EH (cell line): ENCODE measurements at places on chromosomes 6 and 20.

GRCh38 chr6:170090561-170090960 lies 200.3 kb downstream of the DLL1 start:
- no peak for DNase-seq

GRCh38 chr6:70282919-70283461 lies 19.9 kb downstream of the COL9A1 start:
- DNase-seq = no peak

GRCh38 chr20:3661814-3662665 lies 1.2 kb downstream of the GFRA4 start:
- no peak for DNase-seq

DNA sequence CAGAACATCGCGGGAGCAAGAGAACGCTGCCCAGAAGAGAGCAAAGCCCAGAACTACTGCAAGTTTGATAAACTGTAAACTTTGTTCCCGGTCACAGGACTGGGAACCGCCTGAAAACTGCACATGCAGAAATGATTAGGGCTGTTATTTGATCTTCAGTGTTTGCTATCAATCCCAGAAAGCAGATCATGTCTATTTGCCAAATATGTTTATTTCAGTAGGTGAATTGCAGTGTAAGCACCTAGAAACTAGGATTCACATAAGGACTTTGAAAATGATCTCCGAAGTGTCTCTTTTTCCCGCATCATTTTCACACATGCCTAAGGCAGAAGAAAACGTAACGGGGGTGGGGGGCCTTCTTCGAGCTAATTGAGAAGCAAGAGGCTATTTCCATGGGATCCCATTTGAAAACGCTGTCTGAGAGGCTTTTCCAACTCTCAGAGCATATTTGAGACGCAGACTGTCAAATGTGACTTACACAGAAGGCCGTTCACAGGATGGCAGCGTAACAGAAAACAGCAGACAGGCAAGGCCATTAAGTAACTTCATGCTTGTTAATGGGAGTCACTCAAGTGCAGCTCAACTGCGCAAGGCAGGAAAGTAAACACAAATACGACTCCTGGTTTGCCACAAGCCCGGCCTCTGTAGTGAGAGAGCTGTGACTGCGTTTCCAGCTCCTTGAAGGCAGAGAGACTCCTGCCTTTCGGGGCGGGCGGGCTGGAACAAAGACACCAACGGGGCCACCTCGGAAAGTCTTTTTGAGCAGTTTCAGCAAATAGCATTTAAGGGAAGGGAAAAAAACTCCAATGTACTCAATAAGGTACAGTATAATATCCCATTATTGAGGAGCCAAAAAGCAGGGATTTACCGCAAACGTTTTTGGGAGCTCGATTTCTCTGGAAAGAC lies 144.7 kb upstream of the ZNF217 start:
- peak; percentile 97 for DNase-seq

DNA sequence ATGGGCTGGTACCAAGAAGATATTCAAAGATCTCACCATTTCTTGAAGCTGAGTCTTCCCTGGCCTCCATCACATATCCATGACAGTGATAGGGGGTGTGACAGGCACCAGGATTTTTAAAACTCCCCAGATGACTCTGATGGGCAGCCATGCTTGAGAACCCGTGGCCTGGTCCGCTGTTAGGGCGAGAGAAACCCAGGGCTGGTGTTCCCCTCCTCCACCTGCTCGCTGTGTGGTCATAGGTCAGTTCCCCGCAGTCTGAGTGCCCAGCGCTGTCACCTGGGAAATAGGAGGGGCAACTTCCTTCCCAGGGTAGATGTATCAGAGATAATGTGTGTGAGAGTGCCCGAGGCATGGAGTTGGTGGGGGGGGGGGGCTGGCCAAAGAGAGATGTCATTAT lies 50.9 kb downstream of the TMEM242 start:
- DNase-seq = no peak

GRCh38 chr20:8062756-8063155 lies 43.2 kb upstream of the TMX4 start:
- peak; percentile 45 for DNase-seq

- no peak for DNase-seq
These were observed 40.7 kb downstream of the PYGB start for GRCh38 chr20:25288291-25289181.

GRCh38 chr6:141851063-141851462 lies 281.7 kb upstream of the GJE1 start:
- DNase-seq = peak; percentile 11

- peak; percentile 29 for DNase-seq
These were observed 33.4 kb downstream of the MTRES1 start for GRCh38 chr6:107061125-107062020.

DNA sequence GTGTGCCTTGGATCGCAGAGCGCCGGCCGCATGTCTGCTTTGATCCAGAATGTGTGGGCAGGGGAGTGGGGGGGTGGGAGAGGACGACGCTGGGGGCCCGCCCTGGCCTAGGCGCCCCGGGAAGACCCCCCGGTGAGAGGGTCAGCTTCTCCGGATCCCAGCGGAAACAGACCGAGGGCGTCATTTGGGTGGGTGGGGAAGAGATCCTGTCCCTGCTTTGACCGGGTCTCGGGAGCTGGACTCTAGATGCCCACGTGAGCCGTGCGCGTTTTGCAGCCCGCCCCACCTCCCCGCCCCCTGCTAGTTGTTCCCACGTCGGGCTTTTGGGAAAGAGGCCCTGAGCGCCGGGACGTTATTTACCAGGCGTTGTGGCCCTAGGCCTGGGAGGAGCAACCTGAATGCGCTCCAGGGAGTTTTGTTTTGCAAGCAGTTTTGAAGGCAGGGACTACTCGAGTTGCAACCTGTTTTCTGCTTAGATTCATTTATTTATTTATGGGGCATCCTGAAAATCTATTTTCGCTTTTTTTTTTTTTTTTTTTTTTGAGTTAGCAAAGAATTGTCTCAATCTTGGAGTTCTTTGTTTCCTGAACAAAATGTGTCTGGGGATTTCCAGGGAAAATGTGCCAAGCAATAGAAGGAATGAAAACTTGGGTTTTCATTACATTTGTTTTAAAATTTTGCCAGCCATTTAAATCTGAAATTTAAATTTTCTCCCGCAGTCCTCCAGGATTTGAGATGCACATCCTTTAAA lies 1.6 kb downstream of the DSP start:
- DNase-seq = peak; percentile 86

- no peak for DNase-seq
These were observed 51.3 kb downstream of the ZNF831 start for GRCh38 chr20:59214606-59215547.
